ENCODE measurements at places on chromosomes 4 and X.
A peak's percentile ranks its signal among the peaks of the same experiment; 100 is the strongest.

GRCh38 chrX:14899607-14900006 lies 26.4 kb downstream of the MOSPD2 start:
- no peak for DNase-seq

GRCh38 chrX:21973321-21974010 lies 33.0 kb downstream of the SMS start:
- DNase-seq, result no peak

- no peak for DNase-seq
Measured at GRCh38 chrX:147846676-147847075, 65.0 kb upstream of the FMR1 start.

GRCh38 chr4:95107635-95108034 lies 349.9 kb downstream of the BMPR1B start:
- no peak for DNase-seq

- no peak for DNase-seq
Measured at GRCh38 chrX:56503941-56504673, 59.3 kb upstream of the UBQLN2 start.

GRCh38 chr4:184857441-184858121 lies 31.8 kb upstream of the ACSL1 start:
- no peak for DNase-seq

GRCh38 chrX:47497271-47497888 lies 14.4 kb upstream of the ZNF41 start:
- DNase-seq, result no peak

DNA sequence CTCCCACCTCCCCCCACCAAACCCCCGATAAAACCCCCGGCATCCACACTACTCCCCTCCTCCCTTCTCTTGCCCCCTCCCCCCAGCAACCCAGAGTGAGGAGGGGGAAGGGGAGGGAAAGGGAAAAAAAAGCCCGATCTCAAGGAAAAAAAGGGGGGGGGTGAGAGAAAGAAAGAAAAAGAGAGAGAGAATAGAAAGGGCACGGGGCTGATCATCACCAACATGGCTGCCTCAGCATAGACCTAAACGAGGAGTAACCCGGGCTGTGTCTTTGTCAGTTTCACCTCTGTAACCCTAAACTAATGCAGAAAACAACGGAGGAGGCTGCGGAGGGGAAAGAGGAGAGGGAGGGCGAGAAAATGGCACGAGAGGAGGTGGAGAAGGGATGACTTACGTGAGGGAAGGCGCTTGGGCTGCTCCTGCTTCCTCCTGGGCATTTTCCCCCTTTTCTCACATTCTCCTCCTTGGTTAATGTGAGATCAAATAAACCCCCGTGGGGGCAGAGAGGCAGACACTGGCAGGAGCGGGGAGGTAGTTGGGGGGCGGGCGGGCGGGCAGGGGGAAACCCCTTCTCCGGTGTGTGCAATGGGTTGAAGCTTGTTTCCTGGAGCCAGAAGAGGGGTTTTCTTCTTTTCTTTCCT lies 532 bp downstream of the ZNF827 start:
- peak; percentile 56 for DNase-seq

- no peak for DNase-seq
Measured at GRCh38 chr4:85909851-85910250, 434.9 kb downstream of the ARHGAP24 start.

- DNase-seq, result peak; percentile 82
Measured at GRCh38 chrX:129931411-129932015, 25.5 kb downstream of the UTP14A start.

DNA sequence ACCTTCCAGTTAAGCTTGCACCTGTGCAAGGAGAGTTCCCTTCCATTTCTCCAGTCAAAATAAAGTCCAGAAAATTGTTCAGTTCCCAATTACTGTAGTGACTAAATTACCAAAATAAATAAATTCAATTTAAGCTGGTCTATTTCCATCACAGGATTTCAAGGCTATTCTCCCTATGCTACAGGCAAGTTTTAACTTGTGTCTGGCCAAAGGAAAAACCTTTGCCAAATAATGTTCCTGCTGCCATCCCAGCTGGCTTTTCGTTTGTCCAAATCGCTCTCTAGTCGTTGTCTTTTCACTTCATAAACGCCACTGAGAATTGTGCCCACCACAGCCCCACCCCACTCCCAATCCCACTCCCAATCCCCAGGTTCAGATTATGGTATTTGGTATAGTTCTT lies 2.4 kb downstream of the KCTD8 start:
- no peak for DNase-seq

GRCh38 chr4:36638273-36638811 lies 356.9 kb downstream of the DTHD1 start:
- DNase-seq, result no peak

GRCh38 chrX:100995469-100995868 lies 26.0 kb downstream of the ARL13A start:
- no peak for DNase-seq

DNA sequence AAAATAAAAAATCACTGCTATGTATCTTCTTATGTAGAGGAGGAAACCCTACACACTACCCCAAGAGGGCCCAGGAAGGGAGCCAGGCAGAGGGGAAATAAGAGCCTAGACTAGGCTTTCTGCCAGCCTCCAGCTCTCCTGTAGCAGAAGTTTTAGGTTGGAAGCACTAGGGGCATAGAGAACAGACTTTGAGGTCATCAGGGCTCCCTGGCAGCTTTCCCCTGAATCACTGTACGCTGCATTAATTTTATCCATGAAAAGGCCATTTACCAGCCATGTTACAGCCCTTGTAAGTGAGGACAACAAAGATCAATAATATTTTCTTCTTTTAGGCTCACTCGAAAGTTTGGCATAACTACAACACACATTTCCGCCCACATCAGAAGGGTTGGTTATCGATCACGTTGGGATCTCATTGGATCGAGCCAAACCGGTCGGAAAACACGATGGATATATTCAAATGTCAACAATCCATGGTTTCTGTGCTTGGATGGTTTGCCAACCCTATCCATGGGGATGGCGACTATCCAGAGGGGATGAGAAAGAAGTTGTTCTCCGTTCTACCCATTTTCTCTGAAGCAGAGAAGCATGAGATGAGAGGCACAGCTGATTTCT lies 24.7 kb downstream of the RPL9 start:
- no peak for DNase-seq

DNA sequence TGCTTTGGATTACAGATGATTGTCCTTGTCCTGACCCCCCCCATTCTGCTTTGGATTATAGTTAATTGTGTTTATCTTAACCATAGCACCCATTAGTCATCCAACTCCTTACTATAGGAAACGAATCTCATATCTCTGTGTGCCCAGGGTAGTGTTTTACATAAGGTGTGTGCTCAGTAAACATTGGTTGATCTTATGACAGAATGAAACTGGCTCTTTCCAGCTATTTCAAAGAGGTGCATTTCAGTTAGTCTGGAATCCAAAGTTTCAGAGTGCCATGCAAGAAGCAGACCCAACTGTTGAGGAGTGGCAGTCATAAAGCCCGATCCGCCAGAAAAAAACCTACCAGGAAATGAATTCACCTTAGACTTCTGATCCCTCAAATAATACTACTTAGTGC lies 14.7 kb downstream of the TRIM2 start:
- DNase-seq, result no peak

DNA sequence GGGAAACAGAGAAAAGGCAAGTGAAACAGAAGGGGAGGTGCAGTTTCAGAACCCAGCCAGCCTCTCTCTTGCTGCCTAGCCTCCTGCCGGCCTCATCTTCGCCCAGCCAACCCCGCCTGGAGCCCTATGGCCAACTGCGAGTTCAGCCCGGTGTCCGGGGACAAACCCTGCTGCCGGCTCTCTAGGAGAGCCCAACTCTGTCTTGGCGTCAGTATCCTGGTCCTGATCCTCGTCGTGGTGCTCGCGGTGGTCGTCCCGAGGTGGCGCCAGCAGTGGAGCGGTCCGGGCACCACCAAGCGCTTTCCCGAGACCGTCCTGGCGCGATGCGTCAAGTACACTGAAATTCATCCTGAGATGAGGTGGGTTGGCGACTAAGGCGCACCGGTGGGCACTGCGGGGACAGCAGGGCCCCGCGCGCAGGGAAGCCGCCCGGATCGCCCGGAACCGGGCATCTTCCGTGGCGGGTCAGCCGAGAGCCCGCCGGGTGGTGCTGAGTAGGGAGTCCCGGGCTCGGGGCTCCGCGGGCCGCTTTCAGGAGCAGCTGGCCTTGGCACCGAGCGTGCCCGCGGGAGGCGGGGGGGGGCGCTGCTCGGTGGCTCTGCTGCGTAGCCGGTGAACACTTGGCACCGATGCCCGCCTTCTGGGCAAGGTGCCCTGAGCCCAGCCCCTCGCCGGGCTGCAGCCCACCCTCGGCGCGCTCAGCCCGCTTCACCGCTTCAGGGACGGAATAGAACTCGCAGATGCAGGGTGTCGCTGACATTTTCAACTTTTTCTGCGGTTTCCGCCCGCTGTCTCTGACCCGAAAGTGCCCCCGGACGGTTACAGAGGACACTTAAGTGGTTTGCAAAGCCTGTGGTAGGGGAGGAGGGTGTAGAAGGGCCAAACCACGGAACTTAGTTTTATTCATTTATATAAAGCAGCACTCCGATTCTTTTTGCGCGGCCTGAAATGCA lies at the start of gene CD38:
CD38 (plus strand) TSS at position 40 of the 953 bp plus-strand sequence; CDS start at position 127, 87 bp downstream.
- peak; percentile 82 for DNase-seq

GRCh38 chrX:134669378-134670098 lies 11.3 kb upstream of the PLAC1 start:
- no peak for DNase-seq

DNA sequence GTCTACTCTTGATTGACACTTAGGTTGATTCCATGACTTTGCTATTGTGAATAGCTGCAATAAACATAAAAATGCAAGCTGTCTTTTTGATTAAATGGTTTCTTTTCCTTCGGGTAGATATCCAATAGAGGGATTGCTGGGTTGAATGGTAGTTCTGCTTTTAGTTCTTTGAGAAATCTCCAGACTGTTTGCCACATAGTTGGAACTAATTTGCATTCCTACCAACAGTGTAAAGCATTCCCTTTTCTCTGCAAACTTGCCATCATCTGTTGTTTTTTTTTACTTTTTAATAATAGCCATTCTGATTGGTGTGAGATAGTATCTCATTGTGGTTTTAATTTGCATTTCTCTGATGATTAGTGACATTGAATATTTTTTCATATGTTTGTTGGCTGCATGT lies 122.2 kb upstream of the PRKG2 start:
- no peak for DNase-seq

GRCh38 chr4:110867251-110867960 lies 244.5 kb upstream of the PITX2 start:
- no peak for DNase-seq

DNA sequence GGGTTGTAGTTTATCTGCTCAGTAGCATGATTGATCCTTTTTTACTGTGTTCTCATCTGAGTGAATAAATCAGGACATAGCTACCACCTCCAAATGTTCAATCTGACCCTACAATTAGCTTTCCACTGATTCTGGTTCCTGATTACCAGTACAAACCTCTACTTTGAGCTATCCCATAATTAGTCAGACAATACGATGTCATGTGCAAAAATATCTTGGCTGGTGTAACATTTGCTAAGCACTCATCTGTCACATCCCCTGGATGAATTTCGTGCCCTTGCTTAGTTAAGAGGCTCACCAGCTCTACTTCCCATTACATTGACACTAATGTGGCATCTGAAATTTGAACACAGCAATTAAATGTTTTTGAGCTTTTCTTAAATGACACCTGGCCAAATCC lies 1101.0 kb upstream of the PCDH7 start:
- DNase-seq, result no peak
